ENCODE measurements at places on chromosomes 3 and 15.
A peak's percentile ranks its signal among the peaks of the same experiment; 100 is the strongest.

DNA sequence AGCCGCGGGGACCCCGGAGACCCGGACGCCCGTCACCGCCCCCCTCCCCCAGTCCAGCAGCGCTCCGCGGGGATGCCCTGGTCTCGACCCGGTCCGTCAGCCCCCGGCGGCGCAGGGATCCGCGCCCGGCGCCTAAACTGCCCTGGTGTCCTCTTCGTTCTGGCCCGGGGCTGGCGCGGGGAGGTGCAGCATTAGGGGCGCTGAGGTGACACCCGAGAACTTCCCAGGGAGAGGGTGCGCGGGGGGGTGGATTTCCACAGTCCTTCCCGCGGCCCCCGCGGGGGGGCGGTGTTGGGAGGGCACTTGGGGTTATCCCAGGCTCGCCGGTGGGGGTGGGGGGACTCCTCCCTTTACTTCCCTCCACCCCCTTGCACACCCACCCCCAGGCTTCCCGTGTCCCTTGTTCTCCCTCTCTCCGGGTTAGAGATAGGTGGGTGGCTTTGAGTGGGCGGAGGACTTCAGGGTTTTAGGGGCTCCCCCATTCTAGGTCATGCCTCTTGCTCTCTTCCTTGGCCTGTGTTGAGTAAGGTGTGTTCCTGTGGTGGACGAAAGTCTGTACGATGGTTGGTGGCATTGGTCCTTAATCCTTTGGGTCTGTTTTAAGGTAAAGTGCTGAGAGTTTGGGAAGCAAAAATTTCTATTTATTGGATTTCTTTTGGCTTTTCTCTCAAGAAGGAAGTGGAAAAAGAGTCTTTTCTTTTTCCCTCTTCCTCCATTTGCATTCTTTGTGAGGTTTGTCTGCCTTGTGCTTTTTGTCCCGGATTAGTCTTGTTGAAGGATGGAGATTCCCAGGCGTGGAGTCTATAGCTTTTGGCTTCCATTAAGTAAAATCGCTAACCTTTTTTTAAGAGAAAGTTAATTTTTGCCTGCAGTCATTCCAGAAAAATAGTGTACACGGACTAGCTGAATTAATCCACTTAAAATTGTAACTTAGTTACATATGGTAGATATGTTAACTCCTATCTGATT is 811 bp downstream of the SKIL start:
- DNase-seq: peak; percentile 68

GRCh38 chr3:4716706-4717362 is 223.7 kb downstream of the ITPR1 start:
- DNase-seq: peak; percentile 25

- DNase-seq: no peak
Observed at GRCh38 chr3:49804141-49805041, 1.3 kb downstream of the INKA1 start.

DNA sequence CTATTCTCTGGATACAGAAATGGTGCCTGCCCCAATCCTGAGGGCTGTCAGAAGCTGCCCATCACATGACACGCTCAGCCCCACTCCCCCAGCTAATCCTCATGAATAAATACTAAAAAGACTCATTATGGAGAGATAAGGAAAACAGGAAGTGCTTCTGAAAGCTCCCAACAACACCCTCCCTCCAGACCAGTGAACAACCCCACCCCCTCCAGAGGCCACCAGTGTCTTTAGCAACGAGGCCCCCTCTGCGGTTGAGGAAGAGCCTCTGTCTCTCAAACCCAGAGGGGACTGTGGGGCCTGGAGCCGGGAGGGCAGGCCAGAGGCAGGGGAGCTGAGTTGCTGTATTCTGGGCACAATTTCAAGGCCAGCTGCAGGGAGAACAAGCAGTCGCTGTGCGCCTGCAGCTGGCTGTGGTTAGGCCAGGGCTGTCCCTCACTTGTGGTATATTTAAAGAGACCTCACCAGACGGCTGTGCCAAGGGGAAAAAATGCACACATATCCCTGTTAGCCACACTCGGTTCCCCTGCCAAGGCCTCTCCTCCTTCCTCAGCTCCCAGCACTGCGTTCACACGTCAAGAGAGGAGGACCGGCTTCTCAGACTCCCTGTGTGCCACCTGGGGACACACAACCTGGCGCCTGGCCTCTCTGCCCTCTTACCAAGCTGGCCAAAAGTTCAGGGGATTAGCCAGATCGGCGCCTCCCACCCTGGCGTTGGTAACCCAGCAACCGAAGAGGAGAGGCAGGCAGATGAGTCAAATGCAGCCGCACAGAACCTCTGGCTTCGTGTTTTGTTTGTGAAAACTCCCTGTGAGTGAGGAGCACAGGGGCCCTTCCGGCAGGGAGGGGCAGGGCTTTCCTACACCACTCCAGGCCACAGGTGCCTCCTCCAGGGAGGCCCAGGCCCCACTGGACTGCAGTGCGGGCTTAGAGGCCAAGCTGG is 101.2 kb upstream of the ETV5 start:
- DNase-seq: peak; percentile 62

GRCh38 chr15:84598993-84599392 is 1.8 kb upstream of the ZSCAN2 start:
- DNase-seq: peak; percentile 77

GRCh38 chr15:57114070-57114469 is 195.6 kb downstream of the TCF12 start:
- DNase-seq: peak; percentile 63

- DNase-seq: peak; percentile 79
Observed at GRCh38 chr3:66938338-66938963, 59.7 kb upstream of the KBTBD8 start.

Data from fibroblast of pulmonary artery (primary cell).